Muscle of arm (tissue), 14 donors: ENCODE measurements at places on chromosomes 5 and 9.

DNA sequence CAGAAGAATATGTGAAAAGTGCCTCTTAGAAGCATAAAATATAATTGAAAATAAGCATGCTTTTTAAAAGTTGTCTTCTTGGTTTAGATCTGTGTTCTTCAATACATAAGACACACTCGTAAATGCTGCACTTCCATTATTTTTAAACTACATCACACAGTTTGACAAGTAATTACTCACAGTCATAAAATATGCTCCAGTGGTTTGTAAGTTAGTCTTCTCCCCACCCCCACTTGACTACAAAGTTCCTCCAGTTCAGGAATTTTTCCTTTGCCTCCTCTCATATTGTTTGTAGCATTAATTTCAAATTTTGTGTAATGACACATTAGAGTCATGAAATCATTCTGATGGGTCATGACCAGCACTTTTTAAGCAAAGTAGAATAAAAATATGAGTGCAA lies 60.3 kb upstream of the PTGER4 start:
- no peak for DNase-seq

DNA sequence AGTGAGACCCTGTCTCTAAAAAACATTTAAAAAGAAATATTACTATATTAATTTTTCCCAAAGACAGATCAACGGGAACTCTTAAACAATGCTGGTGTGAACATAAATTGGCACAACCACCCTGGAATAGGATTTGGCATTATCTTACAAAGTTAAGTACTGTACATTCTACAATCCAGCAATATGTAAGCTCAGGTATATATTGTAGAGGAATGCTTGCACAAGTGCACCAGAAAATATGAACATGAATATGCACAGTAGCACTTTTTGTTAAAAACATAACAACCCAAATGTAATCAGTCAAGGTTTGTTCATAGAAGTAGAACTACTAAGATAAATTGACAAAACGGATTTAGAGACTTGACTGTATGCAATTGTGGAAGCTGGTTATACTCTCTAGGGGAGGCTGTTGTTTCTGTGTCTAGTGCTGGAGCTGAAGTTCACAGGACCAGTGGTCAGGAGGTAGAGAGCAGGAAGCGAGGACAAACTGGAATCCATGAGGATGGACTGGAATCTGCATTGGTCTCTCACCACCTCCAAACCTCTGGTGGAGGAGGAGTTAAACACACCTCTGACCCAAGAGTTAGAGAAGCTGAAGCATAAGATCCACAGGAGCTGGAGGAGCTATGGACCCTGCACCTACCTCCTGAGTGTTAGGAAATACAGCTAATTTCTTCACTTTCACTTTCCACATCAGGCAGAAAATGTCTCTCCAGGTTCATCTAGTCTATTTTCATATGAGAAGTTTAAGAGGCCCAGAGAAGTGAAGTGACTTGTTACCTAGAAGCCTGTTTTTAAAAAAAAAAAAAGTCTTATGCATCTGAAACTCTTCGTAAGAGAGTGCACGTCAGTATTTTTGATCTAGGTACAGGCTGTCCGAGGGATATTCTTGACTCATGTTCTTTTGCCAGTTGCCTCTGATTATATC lies 20.3 kb upstream of the RIC1 start:
- DNase-seq, result no peak

- DNase-seq, result peak; percentile 71
These were observed 59.4 kb upstream of the GNA14 start for GRCh38 chr9:77707383-77708063.

- DNase-seq, result no peak
These were observed 40.0 kb downstream of the MARCHF6 start for GRCh38 chr5:10393491-10393890.

- DNase-seq, result no peak
These were observed 124.3 kb downstream of the ARL15 start for GRCh38 chr5:54186108-54186507.
